ENCODE measurements at places on chromosomes 7 and 10. TPM values are rescaled to one million over a fixed set of nuclear protein-coding genes. Genes with fewer than 3 reads are reported as not detected.

The KLF14 gene
- 0.62 TPM for polyA plus RNA-seq

DNA sequence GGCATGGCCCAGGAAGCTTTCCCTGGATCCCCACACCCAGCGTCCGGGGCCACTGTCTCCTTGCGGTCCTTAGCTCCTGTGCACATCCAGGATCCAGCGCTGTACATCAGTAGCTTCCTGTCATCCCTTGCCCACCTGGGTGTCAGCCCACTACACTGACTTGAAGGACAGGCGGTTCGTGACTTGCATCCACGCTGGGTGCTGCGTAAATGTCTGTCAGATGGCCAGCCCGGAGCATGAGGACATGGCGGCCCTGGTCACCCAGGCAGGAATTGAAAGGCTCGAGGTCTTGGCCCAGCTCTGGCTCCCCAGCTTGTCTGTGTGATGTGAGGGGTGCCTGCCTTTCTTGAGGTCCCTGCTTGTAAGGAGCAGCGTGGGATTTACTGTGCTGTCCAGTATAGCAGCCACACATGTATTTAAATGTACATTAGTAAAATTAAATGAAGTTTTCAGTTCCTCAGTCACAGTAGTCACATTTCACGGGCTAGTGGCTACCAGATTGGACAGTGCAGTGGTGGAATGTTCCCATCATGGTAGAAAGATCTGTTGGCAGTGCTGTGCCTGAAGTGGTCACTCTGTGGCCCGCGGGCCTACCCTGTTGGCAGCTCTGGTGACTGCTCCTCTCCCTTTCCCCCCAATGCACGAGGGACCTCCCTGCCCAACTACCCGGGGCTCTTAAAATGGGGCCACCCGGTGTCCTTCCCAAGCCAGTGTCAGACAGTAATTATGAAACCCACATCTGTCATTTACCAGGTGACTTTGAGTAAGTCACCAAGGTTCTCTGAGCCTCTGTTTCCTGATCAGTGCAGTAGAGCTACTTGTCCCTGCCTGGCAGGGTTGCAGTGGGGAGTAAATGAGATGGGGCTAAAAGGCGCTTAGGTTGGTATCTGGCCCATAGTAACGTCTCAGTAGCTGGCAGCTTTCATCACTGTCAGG is 97.8 kb upstream of the PPIF start:
- no peak for DNase-seq

DNA sequence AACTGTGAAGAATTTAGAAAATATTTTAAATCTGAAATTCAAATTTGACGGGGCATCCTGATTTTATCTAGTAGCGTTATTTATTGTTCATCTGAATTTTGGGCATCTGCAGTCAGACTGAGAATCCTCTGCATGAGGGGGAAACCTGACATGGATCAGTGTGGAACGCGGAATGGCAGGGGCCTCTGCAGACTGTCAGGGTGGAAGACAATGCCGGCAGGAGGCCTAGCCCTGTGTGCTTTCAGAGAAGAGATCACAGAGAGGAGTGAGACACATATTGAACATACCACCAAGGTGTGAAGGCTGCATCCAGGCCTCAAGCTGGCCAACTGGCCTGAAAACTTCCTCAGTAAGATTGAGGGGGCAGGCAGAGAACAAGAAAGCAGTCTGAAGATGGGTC is 921.1 kb upstream of the GHITM start:
- DNase-seq, result no peak

DNA sequence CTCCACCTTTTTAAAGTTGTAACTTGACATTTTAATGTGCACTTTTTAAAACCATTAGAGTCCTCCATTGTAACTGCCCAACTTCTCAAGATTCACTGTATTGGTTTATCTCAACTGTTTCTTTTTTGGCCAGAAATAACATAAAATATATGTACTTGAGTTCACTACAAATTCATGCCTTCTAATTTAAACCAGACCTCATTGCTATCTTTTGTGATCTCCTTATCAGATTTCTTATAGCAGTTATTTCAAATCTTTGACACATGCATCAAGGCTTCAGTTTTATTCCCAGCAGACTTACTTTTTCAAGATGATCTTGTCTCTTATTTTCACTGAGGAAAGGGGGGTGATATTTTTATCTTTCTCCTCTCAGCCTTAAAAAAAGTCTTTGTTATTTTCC is 154.3 kb downstream of the PHF14 start:
- no peak for DNase-seq

GRCh38 chr7:98202367-98203195 is 8.7 kb upstream of the BHLHA15 start:
- DNase-seq, result no peak

The MRC1 gene
- polyA plus RNA-seq, result 11.3 TPM

DNA sequence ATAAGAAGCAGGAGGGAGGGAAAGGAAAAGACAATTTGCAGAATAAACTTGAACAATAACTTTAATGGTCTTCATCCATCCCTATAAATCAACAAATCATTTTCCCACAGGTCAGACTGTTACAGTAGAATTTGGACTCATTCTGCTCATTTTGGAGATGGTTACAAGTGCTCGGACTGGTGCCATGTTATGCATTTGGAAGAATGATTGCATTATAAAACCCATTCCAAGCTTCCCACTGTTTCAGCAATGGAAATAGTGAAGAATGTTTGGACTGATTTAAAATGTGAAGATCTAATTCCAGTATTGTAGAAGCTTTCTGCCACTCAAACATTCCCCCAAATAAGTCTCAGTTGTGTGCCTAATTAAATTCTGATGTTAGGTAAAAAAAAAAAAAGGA is 99.7 kb upstream of the ZEB1 start:
- no peak for DNase-seq

- DNase-seq, result no peak
Measured at GRCh38 chr10:1648648-1649047, 88.7 kb downstream of the ADARB2 start.

The LIPJ gene
- 0.11 TPM for polyA plus RNA-seq

DNA sequence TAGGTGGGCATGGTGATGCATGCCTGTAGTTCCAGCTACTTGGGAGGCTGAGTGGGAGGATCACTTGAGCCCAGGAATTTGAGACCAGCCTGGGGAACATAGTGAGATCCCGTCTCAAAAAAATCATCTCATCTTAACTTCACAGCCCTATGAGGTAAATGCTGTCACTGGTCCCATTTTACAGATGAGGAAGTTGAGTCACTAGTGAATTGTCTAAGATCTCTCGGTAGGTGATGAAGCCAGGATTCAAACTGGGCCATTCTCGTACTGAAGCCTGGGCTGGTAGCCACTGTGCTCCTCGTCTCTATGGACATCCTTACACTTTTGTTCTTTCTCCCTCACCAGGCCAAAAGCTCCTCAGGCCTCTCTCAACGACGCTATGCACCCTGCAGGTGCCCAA is 6.4 kb downstream of the SLIT1 start:
- DNase-seq, result no peak

GRCh38 chr10:102499356-102499755 is 3.2 kb downstream of the ACTR1A start:
- DNase-seq, result no peak

DNA sequence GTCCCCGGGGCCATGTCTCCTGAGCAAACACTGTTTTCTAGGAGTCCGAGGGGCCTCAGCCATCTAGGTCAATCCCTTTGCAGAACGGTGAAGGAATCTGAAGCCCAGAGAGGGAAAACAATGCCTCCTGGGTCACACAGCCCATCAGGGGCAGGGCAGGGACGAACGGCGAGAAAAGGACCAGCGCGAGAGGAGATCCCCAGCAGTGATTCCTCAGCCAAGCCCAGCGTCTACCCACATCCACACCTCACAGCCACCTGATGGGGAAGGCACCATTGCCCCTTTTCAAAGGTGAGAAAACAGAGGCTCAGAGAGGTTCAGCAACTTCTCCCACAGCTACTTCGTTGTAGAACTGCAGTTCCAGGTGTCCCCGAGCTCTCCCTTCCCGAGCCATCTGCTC is 17.9 kb upstream of the PSMG3 start:
- no peak for DNase-seq

DNA sequence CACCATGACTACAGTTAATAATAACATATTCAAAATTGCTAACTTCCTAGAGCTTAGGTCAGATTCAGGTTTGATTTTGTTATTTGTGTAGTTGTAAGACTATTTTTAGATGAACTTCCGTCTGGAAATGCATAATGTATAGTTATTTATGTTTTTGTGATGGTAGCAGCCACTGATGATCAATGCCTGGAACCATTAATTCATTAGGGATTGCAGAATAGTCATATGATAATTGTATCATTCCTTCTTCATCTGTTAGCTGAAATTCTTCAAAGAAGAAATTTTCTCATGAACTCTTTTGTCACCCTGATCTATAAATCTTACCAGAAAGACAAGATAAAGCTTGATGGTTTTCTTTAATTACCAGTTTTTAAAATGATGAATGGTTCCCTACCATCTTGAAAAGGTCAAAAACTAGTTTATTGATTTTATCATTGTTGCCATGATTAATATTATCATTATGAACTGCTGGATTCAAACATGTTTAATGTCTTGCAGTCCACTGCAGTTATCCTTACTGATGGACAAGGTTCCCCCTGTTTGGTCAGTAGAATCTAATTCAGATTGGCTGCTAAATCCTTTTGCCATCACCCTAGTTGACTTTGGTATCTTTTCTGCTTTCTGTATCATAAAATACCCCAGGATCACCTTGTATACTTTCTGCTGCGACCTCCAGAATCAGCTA is 433.3 kb downstream of the GPAM start:
- no peak for DNase-seq

The CDK1 gene
- polyA plus RNA-seq, result 87.4 TPM

- DNase-seq, result no peak
Measured at GRCh38 chr10:78441694-78442093, 408.0 kb downstream of the RPS24 start.

GRCh38 chr10:71272056-71272771 is 46.8 kb upstream of the SLC29A3 start:
- DNase-seq, result no peak

DNA sequence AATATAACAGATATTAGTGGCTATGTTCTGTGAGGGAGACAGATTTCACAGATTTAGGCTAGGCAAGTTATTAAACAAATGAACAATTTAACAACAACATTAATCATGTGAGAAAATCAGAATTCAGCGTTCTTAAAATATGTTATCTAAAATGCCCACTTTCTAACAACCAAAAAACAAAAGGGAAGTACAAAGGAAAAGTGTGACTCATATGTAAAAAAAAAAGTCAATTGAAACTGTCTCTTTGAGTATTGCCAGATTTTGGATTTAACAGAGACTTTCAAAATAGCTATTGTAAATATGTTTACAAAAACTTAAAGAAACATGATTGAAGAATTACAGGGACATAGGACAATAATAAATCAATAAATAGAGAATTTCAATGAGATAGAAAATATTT is 34.8 kb upstream of the ARHGAP22 start:
- no peak for DNase-seq

The INTS15 gene
- 34.1 TPM for polyA plus RNA-seq

DNA sequence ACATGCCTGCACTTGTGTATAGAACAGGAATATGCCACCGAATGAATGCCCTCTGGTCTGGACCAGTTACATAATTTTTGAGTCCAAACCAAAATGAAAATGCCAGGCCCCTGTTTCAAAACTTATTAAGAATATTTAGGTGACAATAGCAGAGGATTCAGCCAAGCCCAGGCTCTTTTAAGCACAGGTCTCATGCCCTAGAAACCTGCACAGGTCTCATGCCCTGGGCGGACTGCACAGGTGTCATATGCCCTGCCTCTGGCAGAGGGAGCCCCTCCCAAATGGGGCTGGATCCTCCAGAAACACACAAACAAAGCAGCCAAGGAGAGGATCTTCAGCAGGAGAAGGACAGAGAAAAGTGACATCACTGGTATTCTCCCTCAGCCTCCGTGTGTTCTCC is 605.4 kb upstream of the NRP1 start:
- no peak for DNase-seq

DNA sequence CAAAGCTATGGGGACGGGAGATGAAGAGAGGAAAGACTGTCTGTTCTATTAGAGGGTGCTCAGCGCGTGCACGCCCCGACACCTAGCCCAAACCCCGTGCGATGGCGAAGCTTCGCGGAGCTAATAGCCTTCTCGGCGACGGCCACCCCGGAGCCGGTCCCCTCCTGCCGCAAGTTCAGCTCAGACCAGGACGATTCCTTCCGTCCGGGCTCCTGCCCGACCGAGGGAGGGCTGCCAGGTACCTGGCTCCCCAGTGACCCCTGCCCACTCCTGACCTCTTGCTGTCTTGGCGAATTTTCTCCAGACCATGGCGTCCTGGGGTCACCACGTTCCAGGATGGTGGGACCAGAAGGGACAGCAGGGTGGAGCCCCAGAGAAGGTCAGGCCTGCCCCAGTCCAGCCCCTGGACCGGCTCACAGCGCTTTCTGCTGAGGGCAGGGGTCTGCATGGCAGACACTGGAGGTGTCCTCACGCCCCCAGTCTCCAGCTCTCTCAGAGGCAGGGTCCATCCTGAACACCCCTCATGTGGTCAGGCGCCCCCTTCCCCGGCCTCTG is 36.7 kb downstream of the UNCX start:
- DNase-seq, result no peak

The MMP21 gene
- polyA plus RNA-seq, result 0.27 TPM

DNA sequence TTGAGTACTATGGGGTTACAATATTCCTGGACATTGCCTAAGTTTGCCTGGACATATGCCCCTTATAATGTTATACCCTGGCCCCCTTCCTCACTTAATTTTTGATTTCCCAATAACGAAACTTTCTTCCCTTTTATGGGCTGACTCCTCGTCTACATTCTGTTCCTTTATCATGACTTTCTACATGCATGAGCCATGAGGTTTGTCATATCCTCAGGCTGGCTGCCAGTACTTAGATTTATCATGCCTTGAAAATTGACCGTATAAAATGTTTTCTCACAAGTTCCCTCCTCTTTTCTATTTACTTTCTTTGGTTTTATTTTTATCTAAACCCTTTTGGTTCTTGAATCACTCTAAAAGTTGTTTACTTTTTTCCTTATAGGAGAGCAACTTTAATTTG is 4.7 kb downstream of the DNAH11 start:
- no peak for DNase-seq

The ARPC1B gene
- 30.6 TPM for polyA plus RNA-seq

GRCh38 chr10:132185601-132186487 is 904 bp upstream of the DPYSL4 start:
- no peak for DNase-seq

DNA sequence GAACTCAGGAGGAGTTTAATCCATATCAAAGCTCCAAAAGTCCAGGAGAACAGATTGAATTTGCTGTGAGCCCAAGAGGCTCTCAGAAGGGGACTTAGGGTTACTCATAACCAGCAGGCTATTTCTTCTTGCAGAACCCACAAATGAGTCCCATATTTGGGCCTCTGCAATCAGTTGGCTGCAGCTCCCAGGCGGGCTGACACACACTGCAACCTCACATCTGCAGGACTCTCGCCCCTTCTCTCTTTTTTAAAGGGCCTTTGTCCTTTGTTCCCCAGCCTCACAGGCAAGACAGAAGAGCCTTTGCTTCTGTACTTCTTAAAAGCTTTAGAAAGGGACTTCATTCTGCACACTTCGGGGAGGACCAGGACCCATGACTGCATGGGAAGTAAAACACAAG is 26.7 kb downstream of the CREB3L2 start:
- no peak for DNase-seq

The PLPP4 gene
- polyA plus RNA-seq, result 4.7 TPM
